ENCODE measurements at places on chromosomes 6 and 20. TPM values are rescaled to one million over a fixed set of nuclear protein-coding genes. Genes with fewer than 3 reads are reported as not detected.

DNA sequence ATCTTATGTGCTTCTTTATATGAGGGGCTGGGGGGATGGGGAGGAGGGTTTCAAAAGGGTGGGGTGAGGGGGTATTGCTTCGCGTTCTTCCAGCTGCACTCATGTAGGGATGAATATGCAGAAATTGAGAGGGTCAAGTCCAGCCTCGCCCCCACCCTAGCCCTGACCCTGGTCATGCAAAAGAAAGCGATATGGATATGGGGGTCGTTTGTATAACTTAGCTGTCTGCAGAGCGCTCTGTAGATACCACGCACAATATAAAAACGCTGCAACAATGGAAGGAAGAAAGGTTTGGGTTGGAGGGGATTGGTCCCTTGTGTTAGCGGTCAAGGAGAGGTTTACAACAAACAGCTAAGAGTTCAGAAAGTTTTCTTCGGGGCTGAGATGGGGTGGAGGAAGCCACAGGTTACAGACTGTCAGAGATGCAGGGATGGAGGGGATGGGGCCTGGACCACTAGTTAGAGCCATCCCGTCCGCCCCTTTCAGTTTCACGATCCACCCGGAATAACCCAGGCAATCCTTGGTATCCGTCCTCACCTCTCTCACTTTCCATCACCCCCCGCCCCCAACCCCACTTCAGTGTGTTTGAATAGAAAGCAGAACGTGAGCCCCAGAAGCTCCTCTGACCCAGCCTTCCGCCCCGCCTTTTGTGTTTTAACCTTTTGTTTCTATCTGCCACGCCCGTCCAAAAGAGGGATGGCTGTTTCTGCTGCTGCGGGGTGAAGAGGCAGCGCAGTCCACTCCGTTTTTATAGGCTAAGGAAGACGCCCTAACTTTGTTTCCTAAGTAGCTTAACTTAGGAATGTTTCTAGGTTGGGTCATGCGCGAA is 73.5 kb downstream of the SOX4 start:
- peaks cover 9% of the 10 kb centered on the region for H3K4me1 ChIP-seq
- H3K27me3 ChIP-seq = no peaks in the 10 kb centered on the region
- H3K36me3 ChIP-seq = no peaks in the 10 kb centered on the region

GRCh38 chr6:166928644-166929541 is 27.5 kb downstream of the RNASET2 start:
- H3K4me3 ChIP-seq = no peak overlapping the region
- no peaks in the 10 kb centered on the region for H3K4me1 ChIP-seq
- no peaks in the 10 kb centered on the region for H3K27me3 ChIP-seq
- DNase-seq = no peak

Gene TMEM170B
- total RNA-seq = 1.0 TPM

Gene CRIP3
- total RNA-seq = not detected

DNA sequence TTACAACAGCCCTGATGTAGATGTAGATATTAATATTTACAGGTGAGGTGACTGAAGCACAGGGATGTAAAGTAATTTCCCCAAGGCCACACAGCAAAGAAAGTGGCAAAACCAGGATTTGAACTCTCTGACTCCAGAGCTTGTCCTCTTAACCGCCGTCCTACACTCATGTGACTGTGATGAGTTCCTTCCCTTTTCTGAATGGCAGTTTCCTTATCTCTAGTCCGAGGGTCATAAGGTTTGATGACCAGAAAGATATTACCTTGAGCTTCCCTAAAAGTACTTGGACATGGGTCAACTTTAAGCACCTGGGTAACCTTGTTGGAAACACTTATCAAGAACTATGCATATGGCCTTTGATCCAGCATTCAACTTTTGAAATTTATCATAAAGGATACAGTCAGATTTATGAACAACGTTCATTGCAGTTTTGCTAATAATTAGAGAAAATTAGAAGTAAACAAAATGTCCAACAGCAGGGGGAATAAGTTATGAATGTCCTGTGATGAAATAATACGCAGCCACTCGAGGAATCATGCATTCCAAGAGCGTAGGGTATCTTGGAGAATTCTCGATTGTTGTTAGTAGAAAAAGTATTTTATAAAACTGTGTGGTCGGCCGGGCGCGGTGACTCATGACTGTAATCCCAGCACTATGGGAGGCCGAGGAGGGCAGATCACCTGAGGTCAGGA is 2.3 kb upstream of the TLDC2 start:
- no peak overlapping the region for H3K27ac ChIP-seq
- no peaks in the 10 kb centered on the region for H3K27me3 ChIP-seq
- H3K4me3 ChIP-seq = no peak overlapping the region
- no peak for DNase-seq
- H3K4me1 ChIP-seq = peaks cover 23% of the 10 kb centered on the region
- H3K36me3 ChIP-seq = no peaks in the 10 kb centered on the region

Gene MYL9
- 49.3 TPM for total RNA-seq

Gene CITED2
- total RNA-seq = 46.1 TPM

Gene RAET1L
- total RNA-seq = 1.5 TPM

DNA sequence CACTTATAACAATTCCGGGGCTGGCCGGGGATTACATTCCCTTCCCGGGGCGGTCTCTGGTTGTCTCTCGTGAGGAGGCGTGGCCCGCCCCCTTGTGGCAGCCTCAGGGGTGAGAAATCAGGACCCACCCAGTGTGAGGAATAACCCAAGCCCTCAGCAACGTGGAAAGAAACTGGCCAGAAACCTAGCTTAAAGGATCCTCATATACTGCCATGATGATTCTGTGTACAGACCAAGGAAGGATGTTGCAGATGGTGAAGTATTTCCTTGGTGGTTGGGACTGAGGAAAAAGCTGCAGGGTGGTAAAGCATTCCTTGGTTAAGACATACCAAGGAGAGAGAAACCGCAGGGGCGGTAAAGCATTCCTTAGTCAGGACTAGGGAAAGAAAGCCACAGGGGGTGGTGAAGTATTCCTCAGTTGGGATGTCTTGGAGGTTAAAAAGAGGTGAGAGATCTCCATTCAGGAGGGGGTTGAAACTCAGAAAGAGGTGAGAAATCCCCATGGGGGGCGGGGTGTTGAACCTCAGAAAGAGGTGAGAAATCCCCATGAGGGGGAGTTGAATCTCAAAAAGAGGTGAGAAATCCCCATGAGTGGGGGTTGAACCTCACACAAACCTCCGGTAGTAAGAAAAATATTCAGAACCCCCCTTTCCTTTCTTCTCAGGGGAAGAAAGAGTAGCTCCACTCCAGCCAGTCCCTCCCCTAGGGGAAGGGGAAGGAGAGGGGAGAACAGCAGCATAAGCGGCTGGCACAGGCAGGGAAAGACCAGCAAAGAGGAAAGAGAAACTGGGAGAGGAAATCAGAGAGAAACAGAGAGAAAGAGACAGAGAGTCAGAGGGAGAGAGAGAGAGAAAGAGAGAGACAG is 238.1 kb downstream of the RNGTT start:
- no peak for DNase-seq
- no peak overlapping the region for H3K4me3 ChIP-seq
- no peaks in the 10 kb centered on the region for H3K36me3 ChIP-seq
